ENCODE measurements at places on chromosomes 1 and 21. TPM values are rescaled to one million over a fixed set of nuclear protein-coding genes. Genes with fewer than 3 reads are reported as not detected.

AMY1A gene
- not detected for total RNA-seq

- peak; percentile 38 for DNase-seq
Measured at GRCh38 chr1:39573736-39574624, 2.6 kb downstream of the PABPC4 start.

BMP8A gene
- total RNA-seq, result 0.41 TPM

- DNase-seq, result no peak
Measured at GRCh38 chr1:56029319-56030003, 549.9 kb downstream of the PLPP3 start.

GRCh38 chr1:66210635-66211244, 323.2 kb upstream of the SGIP1 start:
- no peak for DNase-seq

C21orf58 gene
- 3.7 TPM for total RNA-seq

CD1C gene
- under 0.01 TPM for total RNA-seq

GRCh38 chr1:211537253-211537652, 41.7 kb downstream of the SLC30A1 start:
- DNase-seq, result no peak

CYP4A11 gene
- total RNA-seq, result not detected

ZBTB8OS gene
- total RNA-seq, result 22.4 TPM

EXO1 gene
- 3.3 TPM for total RNA-seq

MYCBP gene
- 1.6 TPM for total RNA-seq

DNA sequence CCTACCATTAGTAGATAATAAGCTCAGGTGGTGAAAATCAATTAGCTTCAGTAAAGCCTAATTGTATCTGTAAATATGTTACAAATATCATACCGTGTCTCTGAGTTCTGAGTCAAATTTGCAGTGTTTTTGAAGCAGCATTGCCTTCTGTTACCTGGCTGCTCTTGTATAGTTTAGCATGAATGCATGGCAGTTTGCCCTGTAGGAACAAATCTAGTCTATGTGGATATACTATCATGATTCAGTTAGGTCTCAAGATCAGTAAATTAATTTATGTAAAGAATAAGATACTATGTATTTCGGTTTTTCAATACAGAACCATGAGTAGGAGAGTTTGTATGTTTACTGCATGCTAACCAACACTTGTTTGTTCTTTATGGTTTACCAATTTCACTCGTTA, 240.6 kb upstream of the C1orf105 start:
- no peak for DNase-seq

GRCh38 chr1:215749414-215749813, 182.3 kb downstream of the KCTD3 start:
- DNase-seq, result no peak

- no peak for DNase-seq
Measured at GRCh38 chr1:165481820-165482532, 37.0 kb upstream of the RXRG start.

C1QC gene
- total RNA-seq, result 7.3 TPM

DNA sequence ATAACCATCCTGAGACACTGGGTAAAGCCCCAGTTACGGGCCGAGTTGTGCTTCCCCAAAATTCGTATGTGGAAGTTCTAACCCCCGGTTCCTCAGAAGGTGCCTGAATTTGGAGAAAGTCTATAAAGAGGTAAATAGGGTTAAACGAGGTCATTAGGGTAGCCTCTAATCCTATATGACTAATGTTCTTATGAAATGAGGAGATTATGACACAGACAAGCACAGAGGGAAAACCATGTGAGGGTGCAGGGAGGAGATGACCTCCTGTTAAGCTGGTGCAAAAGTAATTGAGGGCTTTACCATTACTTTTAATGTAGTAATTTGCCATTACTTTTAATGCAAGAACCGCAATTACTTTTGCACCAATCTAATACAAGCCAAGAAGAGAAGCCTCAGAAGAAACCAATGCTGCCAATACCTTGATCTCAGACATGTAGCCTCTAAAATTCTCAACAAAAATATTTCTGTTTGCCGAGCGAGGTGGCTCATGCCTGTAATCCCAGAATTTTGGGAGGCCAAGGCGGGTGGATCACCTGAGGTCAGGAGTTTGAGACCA, 260.8 kb downstream of the GPATCH2 start:
- no peak for DNase-seq

CD1E gene
- not detected for total RNA-seq

NBPF8 gene
- total RNA-seq, result 6.5 TPM

GRCh38 chr1:213728593-213729536, 258.9 kb upstream of the PROX1 start:
- DNase-seq, result no peak

GRCh38 chr1:32239337-32239736, 7.7 kb upstream of the FAM167B start:
- DNase-seq, result no peak

- DNase-seq, result no peak
Measured at GRCh38 chr1:91742848-91743292, 143.1 kb downstream of the TGFBR3 start.

TFF2 gene
- total RNA-seq, result not detected

- no peak for DNase-seq
Measured at GRCh38 chr1:202125611-202126010, 2.9 kb downstream of the GPR37L1 start.

DNA sequence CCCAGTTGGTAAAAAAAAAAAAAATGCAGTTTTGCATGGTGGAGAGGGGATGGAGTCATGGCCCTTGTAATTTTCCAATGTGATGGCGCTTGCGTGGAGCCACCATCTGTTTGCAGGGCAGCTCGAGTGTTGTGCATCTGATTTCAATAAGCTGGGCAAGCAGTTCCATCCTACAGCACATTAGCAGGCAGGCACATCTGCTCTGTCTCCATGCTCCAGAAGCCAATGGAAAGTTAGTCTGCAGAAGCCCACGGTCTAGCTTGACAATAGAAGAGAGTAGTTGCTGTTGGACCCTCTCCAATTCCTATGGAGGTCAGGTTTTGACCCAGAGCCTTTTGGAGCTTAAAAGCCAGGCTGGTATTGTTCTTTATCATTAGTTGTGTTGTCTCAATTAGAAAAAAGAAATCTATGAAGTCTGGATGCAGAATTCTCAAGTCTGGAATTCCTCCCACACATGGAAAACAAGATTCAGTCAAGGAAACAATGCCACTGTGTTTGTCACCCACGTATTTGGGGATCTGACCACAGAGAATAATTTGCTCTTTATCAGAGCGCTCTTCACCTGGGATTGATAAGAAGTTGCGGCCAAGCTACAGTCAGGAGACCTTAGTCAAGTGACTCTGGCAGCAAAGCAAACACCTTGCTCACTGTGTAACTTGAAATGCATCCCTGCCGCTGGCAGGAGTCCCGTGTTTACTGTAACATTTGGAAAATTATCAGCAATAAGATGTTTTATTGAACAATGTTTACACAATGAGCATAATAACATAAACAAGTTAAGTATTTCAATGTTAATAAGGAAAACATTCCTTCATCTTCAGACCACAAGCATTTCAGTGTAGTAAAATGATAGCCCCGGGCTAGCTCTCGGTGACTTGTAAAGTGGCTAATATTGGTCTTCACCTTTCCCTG, 20.7 kb downstream of the NGF start:
- no peak for DNase-seq

GRCh38 chr21:34274001-34274400, 89.8 kb upstream of the KCNE2 start:
- DNase-seq, result no peak

GRCh38 chr1:16249596-16250241, 12.7 kb upstream of the CPLANE2 start:
- no peak for DNase-seq

SERTAD4 gene
- 13.5 TPM for total RNA-seq

DNA sequence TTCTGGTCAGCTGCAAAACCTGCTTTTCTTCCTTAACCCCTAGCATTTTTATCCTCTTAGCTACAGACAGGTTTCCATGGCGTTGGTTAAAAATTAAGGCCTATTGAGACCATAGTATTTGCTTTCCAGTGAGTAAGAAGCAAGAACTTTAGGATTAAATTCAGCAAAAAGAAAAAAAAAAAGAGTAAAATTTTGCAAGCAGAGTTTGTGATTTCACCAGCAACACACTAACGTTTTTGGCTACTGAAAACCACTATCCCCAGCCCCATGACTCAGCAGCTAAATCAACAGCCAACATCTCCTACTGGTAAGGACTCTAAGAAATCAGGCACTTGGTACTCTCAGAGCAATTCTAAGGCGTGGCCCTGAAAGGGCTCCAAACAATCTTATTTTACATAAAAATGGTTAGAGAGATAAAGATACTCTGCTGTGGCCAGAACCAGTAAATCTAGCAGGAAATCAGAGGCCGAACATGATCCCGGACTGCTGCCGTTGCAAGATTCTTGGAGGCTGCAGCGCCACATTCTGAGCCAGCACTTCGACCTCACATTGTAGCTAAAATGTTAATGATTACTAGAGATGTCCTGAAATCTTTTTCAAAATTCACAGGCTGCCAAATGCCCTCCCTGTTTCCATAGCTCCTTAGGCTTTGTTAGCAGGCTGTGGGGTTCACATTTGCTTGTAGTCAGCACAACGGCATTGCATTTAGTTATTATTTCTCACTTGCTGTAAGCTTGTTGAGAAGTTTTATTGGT, 1.6 kb upstream of the ENO1 start:
- DNase-seq, result no peak

SYNC gene
- total RNA-seq, result 3.7 TPM
